ENCODE measurements at places on chromosomes 4 and X. TPM values are rescaled to one million over a fixed set of nuclear protein-coding genes. Genes with fewer than 3 reads are reported as not detected.

Gene MAGEA11
- polyA plus RNA-seq: not detected

Gene CYSLTR1
- polyA plus RNA-seq: 0.79 TPM

Gene MAGED4
- 35.4 TPM for polyA plus RNA-seq

Gene TCEAL2
- polyA plus RNA-seq: 0.59 TPM

Gene CT45A5
- polyA plus RNA-seq: not detected

Gene ARMCX1
- polyA plus RNA-seq: 11.8 TPM

Gene SEPTIN11
- polyA plus RNA-seq: 56.0 TPM

Gene FMR1NB
- not detected for polyA plus RNA-seq

Gene WAS
- polyA plus RNA-seq: 4.7 TPM

Gene ZMAT1
- 1.9 TPM for polyA plus RNA-seq

Gene SULT1E1
- polyA plus RNA-seq: 151 TPM

Gene C4orf51
- polyA plus RNA-seq: not detected

DNA sequence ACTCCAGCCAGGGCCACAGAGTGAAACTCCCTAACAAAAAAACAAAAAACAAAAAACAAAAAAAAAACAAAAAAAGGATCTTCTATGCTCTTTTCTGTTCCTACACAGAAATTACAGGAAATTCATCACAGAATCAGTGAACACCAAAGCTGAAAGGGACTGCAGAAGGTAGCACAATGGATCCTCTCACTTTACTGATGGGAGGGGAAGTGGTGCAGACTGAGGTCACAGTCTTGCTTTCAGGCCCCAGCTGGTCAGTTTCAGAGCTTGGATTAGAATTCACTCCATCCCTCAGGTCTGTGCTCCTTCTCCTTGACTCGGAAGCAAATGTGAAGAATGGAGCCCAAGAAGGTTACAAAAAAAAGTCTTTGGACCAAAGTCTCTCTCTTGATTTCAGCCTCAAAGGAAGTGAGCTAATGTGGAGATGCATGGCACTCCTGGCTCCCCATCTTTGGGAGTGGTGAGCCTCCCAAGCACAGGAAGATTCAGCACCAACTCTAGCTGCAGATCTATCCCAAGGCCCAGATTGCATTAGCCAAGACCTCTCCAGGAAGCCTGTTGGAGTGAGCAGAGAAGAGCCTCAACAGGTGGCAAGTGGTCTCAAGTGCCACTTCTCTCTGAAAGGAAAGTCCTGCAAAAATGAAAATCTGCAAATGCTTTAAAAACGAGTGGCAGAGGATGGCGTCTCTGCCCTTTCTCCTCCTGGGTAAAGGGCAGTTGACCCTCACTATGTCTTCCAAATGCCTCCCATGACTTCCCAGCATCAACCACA lies 176.0 kb downstream of the MAML3 start:
- H3K4me1 ChIP-seq: no peaks in the 10 kb centered on the region
- no peaks in the 10 kb centered on the region for H3K27me3 ChIP-seq
- H3K36me3 ChIP-seq: peaks cover 8% of the 10 kb centered on the region
- H3K4me3 ChIP-seq: no peak overlapping the region
- H3K27ac ChIP-seq: no peak overlapping the region

DNA sequence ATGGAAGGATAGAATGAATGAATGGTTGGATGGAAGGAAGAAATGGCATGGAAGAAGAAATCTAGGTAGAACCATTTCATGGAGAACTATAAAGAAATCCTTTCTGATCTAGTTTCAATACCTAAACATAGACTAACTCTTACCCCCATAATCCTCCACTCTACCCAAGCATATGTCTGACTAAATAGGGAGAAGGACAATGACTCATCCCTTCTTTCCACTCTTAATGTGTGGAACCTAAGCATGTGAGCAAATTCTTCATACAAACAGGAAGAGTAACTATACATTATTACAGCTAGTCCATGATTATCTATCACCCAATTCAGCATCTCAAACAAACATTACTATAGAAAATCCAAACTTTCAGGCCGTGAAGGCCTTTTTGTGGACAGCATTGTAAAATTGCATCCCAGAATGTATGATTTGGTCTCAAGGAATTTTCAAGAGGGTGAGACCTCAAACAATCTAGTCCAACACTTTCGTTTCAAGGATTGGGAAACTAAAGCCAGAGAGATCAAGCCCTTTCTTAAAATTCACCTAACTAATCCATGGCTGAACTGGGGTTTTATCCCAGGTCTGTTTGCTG lies 11.2 kb downstream of the C1QTNF7 start:
- H3K4me3 ChIP-seq: no peak overlapping the region
- no peak for DNase-seq
- H3K36me3 ChIP-seq: no peaks in the 10 kb centered on the region
- no peak overlapping the region for H3K27ac ChIP-seq
- no peaks in the 10 kb centered on the region for H3K4me1 ChIP-seq
- H3K27me3 ChIP-seq: no peaks in the 10 kb centered on the region

- peaks cover under 1% of the 10 kb centered on the region for H3K4me1 ChIP-seq
- peaks cover 14% of the 10 kb centered on the region for H3K36me3 ChIP-seq
- H3K4me3 ChIP-seq: no peak overlapping the region
- no peaks in the 10 kb centered on the region for H3K27me3 ChIP-seq
- H3K27ac ChIP-seq: peak overlapping the region; percentile 83
Measured at GRCh38 chr4:87109121-87109520, 111.3 kb downstream of the KLHL8 start.

GRCh38 chr4:173403051-173403450 lies 4.1 kb upstream of the SCRG1 start:
- no peak overlapping the region for H3K4me3 ChIP-seq
- no peak for DNase-seq
- H3K36me3 ChIP-seq: no peaks in the 10 kb centered on the region
- H3K27ac ChIP-seq: no peak overlapping the region
- no peaks in the 10 kb centered on the region for H3K27me3 ChIP-seq

GRCh38 chr4:138647433-138647832 lies 368.1 kb upstream of the NOCT start:
- no peaks in the 10 kb centered on the region for H3K4me1 ChIP-seq
- H3K36me3 ChIP-seq: no peaks in the 10 kb centered on the region
- DNase-seq: no peak

GRCh38 chrX:111445485-111445884 lies 33.5 kb upstream of the DCX start:
- H3K36me3 ChIP-seq: no peaks in the 10 kb centered on the region
- H3K4me1 ChIP-seq: no peaks in the 10 kb centered on the region
- peak; percentile 20 for DNase-seq

- H3K36me3 ChIP-seq: no peaks in the 10 kb centered on the region
- no peaks in the 10 kb centered on the region for H3K4me1 ChIP-seq
- peaks cover 1% of the 10 kb centered on the region for H3K27me3 ChIP-seq
- H3K4me3 ChIP-seq: no peak overlapping the region
- no peak overlapping the region for H3K27ac ChIP-seq
- DNase-seq: no peak
Measured at GRCh38 chrX:107602694-107603239, 25.5 kb upstream of the PRPS1 start.

DNA sequence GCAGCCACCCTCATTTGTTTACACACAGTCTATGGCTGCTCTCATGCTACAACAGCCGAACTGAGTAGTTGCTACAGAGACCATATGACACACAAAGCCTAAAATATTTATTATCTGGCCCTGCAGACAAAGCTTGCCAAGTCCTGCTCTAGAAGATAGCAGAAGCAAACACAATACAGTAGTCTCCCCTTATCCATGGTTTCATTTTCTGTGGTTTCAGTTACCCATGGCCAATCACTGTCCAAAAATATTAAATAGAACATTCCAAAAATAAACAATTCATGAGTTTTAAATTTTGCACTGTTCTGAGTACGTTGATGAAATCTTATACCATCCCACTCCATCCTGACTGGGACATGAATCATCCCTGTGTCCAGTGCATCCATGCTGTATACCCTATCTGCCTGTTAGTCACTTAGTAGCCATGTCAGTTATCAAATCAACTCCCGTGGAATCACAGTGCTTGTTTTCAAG lies 40.2 kb upstream of the ZNF81 start:
- H3K27me3 ChIP-seq: peaks cover 2% of the 10 kb centered on the region
- DNase-seq: no peak
- H3K27ac ChIP-seq: no peak overlapping the region
- no peaks in the 10 kb centered on the region for H3K4me1 ChIP-seq

DNA sequence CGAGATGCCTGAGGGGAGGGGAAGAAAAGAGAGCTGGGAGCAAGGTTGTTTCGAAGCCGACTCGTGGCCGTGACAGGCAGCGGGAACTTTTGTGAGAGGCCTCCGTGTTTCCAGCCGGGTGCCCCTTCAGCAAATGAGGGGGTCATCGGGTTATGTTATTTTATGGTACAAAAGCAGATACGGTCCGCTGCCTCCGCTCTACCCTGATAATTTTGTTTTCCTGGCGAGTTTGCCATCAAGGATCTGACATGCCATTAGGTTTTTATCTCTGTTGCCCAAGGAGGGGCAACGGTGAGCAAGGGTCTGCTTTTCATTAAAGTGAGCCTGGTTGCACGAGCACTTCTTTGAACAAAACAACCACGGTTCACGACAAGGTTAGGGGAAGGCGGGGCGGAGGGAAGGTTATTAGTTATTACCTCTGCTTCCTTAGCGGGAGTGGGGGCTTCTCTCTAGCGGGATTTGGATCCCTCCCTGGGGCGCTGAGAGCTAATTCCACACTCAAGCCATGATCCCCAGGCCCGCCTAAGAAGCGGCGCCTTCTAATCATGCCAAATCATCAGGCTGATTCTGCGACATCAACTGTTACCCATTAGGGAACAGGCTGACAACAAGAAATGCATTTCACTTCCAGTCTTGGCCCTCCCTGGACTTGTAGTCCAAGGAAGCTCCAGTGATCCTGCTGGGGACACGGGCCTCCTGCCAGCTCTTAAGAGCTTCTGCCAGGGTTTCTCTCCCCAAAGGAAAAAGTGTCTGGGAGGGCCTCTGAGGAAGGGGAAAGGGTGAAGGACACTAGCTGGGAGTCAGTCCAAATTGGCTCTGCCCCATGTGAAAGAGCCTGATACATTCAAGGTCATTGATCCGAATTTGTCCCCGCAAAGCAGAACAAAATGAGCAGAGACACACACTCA lies 617.7 kb downstream of the MID1IP1 start:
- no peak for DNase-seq
- no peak overlapping the region for H3K4me3 ChIP-seq
- H3K27me3 ChIP-seq: no peaks in the 10 kb centered on the region
- no peaks in the 10 kb centered on the region for H3K36me3 ChIP-seq

DNA sequence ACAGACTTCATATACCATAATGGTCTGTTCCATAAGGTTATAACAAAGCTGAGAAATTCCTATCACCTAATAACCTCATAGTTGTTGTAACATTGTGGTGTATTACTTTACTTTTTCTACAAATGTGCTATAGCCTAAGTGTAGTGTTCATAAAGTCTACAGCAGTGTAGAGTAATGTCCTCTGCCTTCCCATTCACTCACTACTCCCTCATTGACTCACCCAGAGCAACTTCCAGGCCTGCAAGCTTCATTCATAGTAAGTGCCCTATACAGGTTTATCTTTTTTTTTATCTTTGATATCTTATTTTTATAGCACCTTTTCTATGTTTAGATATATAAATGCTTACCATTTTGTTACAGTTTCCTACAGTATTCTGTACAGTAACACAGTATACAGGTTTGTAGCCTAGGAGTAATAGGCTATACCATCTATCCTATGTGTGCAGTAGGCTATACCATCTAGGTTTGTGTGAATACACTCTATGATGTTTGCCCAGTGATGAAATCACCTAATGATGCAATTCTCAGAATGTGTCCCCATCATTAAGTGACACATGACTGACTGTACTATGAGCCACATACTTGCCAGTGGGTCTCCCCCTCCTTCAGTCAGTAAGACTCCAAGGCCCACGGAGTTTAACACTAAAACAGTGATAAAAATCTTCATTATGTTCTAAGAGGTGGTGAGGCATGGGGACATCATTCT lies 299.9 kb downstream of the UNC5C start:
- peak; percentile 21 for DNase-seq
- no peaks in the 10 kb centered on the region for H3K27me3 ChIP-seq
- no peaks in the 10 kb centered on the region for H3K36me3 ChIP-seq

- no peak overlapping the region for H3K4me3 ChIP-seq
- peaks cover 3% of the 10 kb centered on the region for H3K4me1 ChIP-seq
- DNase-seq: no peak
- H3K36me3 ChIP-seq: no peaks in the 10 kb centered on the region
- no peak overlapping the region for H3K27ac ChIP-seq
Measured at GRCh38 chr4:93756101-93756500, 72.5 kb upstream of the ATOH1 start.

DNA sequence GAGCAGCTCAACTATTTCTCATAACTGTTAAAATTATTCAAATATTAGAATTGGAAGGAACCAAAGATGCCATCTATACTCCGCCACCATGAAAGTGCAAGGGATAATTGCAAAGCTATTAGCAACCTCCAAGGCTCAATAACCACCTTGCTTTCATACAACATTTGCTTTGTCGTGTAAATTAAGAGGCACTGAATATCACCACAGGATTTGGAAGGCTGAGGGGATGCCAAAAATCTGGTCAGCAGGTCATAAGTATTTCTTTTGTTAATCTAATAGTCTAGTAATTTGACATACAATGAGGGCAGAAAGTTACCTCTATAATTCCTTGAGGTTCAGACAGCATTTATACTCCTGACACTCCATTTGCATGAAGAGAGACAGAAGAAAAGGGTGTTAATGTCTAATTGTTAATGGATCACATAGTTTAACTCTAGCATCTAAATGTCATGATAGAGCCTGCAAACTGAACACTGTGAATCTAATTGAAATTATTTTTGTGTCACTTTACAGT lies 200.9 kb upstream of the DIAPH2 start:
- H3K4me1 ChIP-seq: no peaks in the 10 kb centered on the region
- no peak overlapping the region for H3K4me3 ChIP-seq
- H3K27ac ChIP-seq: no peak overlapping the region

DNA sequence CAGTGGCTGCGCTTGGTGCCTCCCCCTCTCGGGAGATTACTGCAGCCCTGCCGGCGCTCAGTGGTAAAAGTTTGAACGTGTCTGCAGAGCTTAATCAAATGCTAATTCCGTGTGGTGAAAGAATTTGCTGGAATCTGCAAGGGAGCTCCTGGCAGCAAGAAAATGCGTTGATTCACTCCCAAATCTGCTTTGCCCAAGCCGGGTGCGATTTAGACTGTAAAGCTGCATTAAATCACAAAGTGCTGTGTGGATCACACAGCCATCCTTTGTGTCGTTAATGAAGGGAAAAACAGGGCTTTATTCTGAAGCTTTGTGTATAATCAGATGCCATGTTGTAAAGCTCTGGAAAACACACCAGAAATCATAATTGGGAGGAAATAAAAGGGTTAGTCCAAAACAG lies 444.1 kb downstream of the BCOR start:
- no peaks in the 10 kb centered on the region for H3K36me3 ChIP-seq
- H3K4me3 ChIP-seq: no peak overlapping the region
- no peaks in the 10 kb centered on the region for H3K27me3 ChIP-seq
- DNase-seq: no peak
- no peaks in the 10 kb centered on the region for H3K4me1 ChIP-seq
- no peak overlapping the region for H3K27ac ChIP-seq

DNA sequence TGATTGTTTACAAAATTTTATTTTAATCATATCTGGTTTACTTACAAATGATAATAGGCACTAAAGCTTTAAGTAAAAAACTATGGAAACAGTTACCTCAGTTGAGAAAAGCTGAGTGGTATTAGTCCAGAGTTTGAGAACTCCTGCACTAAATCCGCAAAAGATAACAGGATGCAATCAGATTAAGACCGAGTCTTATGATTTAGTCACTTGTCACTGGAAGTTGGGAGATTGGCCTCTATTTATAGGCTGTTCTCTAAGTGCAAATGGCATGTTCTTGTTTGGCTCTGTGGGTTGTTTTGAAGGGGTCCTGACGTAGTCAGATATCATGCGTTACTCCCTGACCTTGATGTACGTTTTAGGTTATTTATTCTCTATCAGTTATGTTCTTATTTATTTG lies 6.3 kb downstream of the GPAT3 start:
- H3K27ac ChIP-seq: no peak overlapping the region
- no peaks in the 10 kb centered on the region for H3K27me3 ChIP-seq
- no peak for DNase-seq
- H3K4me3 ChIP-seq: no peak overlapping the region

- no peaks in the 10 kb centered on the region for H3K27me3 ChIP-seq
- no peak overlapping the region for H3K27ac ChIP-seq
- no peak overlapping the region for H3K4me3 ChIP-seq
Measured at GRCh38 chrX:127558811-127559210, 493.4 kb downstream of the ACTRT1 start.

Measured in small intestine (tissue), 16 donors.